DMS79 (cell line): ENCODE measurements at places on chromosomes 7 and 10.

DNA sequence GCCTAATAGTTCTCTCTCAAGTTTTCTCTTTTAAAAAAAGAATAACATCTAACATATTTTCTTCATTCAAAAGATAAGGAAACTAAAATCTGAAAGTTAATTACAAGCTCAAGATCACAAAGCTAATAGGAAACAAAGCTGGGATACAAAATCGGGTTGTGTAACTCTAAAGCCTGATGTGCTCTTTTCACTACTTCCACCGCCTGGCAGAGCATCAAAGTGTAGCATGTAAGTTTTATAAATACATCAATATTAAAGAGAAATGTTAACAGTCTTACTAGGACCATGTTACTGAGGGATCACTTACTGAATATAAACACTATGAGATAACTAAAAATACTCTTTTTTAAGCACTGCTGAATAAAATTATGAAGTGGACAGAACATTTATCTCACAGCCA is 97.2 kb downstream of the KMT2C start:
- DNase-seq, result no peak

- DNase-seq, result no peak
Measured at GRCh38 chr7:82335001-82335400, 108.6 kb downstream of the CACNA2D1 start.

- no peak for DNase-seq
Measured at GRCh38 chr7:156781972-156782371, 111.0 kb downstream of the LMBR1 start.

DNA sequence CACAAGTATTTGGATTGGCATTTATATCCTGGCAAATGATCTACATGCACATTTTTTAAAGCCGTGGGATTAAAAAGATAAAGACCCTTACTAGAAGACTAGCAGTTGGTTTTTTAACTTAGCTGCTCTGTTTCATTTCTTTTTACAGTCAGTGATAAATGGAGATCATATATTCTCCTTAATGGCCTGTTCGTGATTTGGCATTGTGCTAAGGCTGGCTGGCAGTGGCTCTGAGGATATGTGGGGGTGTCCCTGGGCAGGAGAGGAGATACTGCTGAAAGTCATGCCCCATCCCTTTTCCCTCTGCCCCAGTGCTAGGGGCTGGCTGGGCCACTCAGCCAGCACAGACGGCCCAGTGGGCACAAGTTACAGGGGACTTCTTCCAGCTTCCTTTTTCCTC is 341.7 kb downstream of the PRPF18 start:
- DNase-seq, result no peak

- DNase-seq, result no peak
Measured at GRCh38 chr10:89889606-89890005, 188.2 kb downstream of the KIF20B start.

- DNase-seq, result no peak
Measured at GRCh38 chr10:75287697-75288096, 51.9 kb upstream of the COMTD1 start.

- no peak for DNase-seq
Measured at GRCh38 chr7:31857172-31857571, 170.2 kb downstream of the PPP1R17 start.

DNA sequence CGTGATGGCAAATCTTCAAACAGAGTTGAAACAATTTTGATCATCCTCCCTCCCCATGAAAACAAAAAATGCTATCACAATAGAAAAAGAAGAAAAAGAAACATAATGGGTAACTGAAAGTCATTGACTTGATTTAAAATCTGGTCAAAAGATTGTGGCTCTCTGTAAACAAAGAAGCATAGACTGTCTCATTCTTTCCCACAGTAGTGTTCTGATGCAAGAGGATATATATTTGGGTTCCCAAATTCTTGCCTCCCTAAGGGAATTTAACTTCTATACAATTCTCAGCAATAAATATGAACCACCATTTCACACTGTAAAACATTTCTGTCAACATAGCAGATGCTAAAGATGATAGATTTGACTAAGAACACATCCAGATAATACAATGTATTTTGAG is 32.8 kb upstream of the MEOX2 start:
- DNase-seq, result no peak

DNA sequence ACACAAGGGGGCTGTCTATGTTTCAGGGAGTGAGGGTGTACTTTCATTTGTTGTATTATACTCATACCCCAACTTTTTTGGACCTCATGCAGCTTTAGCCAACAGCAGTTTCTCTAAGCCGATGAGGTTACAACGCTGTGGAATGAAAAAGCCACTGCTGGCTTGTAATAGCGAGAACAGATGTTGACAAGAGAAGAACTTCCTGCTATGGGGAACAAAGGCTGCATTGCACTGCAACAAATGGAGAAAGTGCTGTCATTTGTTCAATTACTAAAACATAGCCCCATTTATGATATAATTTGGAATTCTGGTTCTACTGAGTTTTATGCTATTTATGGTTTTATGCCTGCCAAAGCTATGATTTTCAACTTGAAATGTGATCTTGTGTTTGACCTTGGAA is 104.2 kb upstream of the TMEM72 start:
- no peak for DNase-seq

- DNase-seq, result no peak
Measured at GRCh38 chr7:85781606-85782005, 594.8 kb upstream of the SEMA3D start.

- no peak for DNase-seq
Measured at GRCh38 chr10:93386631-93387369, 95.3 kb downstream of the MYOF start.

GRCh38 chr10:16437540-16437894 is 707 bp downstream of the PTER start:
- no peak for DNase-seq

- DNase-seq, result no peak
Measured at GRCh38 chr7:155189590-155189989, 108.1 kb upstream of the INSIG1 start.

DNA sequence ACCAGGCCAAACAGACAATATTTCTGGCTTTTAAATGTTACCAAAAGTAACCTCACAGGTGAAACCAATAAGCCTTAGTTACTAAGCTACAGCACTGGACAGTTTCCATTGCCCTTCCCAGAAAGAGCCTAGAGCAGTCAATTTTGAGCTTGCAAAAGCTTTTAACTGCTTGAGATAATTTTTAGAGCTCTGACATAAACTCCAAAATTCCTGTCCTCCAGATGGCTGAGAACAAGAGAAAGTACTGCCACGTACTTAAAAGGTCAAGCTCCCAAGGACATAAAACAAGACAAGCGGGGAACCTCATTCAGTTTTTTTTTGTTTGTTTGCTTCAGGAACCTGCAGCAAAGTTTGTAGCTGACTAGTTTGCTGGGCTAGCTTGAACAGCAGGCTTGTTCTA is 54.1 kb downstream of the BBS9 start:
- DNase-seq, result no peak

DNA sequence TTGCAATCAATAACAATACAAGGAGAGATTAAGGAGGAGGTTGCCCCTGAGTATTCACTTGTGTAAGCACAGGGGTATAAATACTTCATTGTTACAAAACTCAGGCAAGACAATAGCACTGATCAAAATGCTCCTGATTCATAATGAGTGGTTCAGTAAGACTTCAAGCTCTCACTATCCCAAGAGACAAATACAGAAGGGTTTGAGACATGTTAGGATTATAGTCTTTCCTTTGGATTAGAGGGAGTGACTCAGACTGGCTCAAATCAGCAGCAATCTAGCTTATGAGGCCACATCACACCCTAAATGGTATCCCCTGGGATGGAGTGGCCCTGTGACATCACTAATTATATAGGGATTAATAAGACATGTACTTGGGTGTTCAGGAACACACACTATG is 167.2 kb upstream of the HGF start:
- DNase-seq, result no peak

DNA sequence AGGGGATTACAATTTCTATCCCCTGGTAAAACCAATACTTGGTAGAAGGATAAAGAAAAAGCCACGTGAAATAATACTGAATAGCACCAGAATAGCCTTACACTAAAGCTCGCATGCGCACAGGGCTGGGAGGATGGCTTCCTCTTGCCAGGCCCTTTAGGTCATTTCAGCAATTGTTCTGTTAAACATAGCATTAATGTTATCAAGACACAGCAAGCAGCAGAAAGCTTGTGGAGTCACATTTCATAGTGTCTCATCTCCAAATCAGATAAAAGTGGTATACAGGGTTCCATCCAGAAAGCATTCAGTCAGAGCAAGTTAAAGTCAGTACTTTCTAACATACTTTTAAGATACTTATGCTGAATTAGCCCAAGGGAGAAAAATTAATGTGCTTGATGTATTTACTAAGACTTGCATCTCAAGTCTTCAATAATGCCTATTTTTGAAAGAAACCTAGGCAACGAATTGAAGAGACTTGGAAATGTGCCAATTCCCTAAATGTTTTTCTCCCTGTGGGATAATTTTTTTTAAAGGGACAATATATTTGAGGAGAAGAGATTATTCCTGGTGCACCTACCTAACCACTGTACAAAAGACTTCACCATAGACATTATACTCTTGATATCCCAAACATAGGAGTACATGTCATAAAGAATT is 14.3 kb upstream of the NPM3 start:
- no peak for DNase-seq

DNA sequence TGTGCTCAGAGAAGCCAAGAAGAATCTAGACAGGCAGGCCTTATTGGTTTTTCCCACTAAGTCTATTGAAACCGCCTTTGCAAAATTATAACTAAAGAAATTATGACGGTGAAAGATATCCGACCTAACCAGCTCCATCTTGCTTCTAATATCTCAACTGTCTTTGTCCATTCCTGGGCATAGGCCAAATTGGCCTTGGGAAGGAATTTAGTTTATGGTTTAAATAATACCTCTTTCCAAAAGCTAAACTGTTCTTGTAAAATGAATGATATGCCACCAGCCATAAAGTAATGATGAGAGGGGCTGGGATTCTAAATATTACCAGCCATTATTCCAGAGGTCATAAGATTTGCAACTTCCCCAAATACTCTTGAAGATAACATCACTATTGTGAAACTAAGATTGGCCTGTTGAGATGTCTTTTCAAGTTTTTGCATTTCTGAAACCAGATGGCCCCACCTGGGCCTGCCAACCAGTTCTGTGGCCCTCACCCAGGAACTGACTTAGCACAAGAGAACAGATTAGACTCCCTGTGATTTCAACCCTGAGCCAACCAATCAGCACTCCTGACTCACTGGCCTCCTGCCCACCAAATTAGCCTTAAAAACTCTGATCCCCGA is 41.2 kb upstream of the SLC35G1 start:
- DNase-seq, result no peak

- DNase-seq, result no peak
Measured at GRCh38 chr10:7507887-7508726, 97.3 kb upstream of the SFMBT2 start.

GRCh38 chr7:68958571-68958970 is 639.7 kb upstream of the AUTS2 start:
- no peak for DNase-seq

DNA sequence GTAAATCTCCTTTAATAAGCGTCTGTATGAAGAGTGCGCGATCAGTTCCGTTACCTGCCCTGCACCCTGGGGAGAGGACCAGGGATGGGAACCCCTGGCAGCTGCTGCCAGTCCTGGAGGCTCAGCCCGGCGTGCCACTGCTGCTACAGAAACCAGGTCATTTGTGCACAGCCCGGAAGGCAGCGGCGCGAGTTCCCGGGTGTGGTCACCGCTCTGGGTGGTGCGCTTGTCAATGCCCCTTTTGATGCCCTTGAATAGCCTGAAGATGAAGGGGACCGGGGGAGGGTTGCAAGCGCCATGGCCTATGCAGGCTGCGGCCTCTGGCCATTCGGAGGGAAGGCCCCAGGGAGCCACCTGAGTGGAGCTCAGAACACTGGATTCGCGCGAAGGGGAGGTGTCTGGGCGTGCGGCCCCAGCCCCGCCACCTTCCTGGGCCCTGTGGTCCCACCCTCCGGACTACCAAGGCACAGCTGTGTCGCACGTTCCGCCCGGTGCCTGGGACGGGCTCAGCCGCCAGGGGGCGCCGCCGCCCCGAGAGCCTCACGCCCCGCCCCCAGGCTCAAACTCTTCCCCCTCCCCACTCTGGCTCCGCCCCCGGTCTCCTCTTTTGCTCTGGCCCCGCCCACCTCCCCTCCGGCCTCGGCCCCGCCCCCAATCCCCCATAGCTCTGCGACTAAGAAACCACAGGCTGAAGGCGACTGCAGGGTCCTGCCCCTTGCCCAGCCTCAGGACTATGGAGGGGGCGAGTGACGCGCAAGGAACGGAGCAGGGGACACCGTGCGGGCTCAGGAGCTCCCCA is 16.5 kb downstream of the AP5Z1 start:
- DNase-seq, result no peak

DNA sequence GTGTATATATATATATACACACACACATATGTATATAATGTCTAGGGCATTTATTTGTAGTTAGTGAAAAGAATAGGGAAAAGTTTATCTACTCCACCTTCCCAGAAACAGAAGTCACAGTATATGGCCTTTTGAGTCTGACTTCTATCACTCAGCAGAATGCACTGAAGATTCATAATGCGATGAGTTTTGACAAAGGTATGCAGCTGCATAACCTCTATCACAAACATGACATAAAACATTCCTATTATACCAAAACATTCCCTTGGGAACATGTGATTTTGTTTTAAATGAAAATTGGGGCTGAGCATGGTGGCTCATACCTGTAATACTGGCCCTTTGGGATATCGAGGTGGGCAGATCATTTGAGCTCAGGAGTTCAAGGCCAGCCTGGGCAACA is 137.3 kb upstream of the EEPD1 start:
- DNase-seq, result no peak

DNA sequence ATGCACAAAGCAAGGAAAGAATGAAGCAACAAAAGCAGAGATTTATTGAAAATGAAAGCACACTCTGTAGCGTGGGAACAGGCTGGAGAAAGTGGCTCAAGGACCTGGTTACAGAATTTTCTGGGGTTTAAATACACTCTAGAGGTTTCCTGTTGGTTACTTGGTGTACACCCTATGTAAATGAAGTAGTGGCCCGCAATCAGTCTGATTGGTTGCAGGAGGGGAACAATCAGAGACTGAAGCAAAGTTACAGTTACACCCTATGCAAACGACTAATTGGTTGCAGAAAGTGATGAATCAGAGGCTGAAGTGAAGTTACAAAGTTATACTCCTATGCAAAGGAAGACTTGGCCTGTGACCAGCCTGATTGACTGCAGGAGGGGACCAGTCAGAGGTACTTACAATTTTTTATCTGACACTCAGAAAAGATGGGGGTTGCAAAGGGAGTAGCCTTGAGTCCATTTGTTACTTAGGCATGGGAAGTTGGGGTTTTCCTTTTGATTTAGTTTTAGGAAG is 3.6 kb upstream of the MTPN start:
- DNase-seq, result no peak

- DNase-seq, result no peak
Measured at GRCh38 chr7:38179776-38180226, 1.8 kb downstream of the STARD3NL start.
